ENCODE measurements at places on chromosomes 2 and 18.

DNA sequence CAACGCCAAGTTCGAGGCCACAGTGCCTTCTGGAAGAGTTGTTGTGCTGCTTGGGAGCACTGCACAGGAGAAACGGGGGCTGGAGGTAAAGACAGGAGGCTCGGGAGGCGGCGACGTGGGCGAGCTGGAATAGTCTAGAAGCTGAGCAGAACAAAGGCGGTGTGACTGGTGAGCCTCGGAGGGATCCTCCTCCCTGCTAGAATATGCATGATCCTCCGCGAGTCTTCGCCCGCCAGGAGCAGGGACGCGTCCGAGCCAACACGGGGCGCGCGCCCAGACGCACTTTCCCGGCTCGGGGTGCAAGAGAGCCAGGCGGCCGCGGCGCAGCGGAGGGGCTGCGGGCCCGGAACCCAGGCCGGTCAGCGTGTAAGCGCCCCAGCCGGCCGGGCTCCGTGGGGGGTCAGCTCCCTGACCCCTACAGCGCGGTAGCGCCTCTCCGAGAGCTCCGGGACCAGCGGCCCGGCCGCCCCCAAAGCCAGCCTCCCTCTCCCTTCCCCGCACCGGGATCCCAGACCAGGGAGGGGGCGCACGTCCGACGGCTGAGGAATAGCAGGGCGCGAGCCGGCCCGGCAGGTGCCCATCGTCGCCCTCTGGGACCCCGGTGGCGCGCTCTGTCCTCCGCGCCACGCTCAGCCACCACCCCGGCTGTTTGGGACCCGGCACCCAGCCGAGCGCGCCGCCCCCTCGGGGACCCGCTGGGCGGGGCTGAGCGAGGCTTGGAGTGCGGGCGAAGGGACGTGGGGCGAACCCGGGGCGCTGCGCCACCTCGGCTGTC, 62.5 kb downstream of the GNAL start:
- DNase-seq = no peak

DNA sequence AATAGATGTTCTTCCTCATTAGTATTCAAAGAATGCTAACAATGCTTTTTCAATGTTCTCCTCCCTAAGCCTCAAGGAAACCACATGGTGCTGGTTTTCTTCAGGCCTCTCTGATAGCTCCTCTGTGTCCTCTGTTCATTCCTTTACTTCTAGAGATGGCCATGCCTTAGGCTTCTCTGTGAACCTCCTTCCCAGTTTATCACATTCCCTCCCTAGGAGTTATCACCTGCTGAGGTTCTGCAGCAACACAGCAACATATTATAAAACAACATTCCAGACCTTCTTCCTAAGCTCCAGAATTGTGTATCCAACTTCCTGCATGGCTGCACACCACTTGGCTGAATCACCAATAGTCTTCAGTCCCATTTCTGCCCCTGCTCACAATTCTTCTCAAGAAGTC, 325.5 kb downstream of the IRS1 start:
- no peak for DNase-seq

GRCh38 chr18:57780706-57781347, 22.3 kb downstream of the ATP8B1 start:
- DNase-seq = no peak

DNA sequence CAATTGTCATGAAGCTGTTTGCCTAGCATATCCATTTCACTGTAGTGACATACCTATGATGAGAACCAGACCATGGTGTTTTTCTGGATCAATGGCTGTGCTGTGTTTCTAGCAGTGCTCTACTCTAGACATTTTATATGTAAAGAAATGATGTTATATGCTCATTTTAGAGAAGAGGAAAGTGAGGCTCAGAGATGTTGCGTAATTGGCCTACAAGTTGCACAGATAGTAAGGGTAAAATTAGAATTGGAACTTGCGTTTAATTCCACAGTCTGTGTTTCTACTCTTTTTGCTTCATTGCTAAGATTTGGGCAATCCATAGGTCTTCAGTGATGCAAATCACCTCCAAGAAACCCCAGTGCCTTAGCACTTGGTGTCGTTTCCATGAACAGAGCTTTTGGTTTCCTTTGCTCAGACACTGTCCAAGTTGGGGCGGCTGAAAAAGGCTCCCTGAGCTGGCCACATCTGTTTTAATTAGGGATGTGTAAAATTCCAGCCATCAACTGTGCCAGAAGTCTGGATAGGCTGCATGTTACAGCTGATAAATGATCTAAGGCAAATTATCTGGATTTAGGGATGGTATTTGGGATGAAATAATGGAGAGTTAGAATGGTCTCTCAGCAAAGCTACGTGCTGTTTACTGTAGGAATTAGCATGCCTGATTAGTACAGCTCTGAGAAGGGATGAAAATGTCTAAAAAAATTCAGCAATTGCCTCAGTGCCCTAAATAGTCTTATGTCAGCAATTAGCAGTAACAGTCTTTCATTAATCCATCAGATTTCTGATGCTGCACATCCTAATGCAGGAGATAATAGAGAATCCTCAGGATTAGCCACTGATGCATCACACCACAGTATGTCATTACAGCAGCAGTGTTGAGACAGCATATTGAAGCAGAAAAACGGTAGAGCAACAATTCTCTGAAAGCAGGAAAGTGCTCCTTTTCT, 65.3 kb downstream of the PTPRM start:
- no peak for DNase-seq

- no peak for DNase-seq
These were observed 1.0 kb downstream of the PSTPIP2 start for GRCh38 chr18:46070815-46071652.

- DNase-seq = no peak
These were observed 18.9 kb upstream of the MAL start for GRCh38 chr2:95006588-95006987.

DNA sequence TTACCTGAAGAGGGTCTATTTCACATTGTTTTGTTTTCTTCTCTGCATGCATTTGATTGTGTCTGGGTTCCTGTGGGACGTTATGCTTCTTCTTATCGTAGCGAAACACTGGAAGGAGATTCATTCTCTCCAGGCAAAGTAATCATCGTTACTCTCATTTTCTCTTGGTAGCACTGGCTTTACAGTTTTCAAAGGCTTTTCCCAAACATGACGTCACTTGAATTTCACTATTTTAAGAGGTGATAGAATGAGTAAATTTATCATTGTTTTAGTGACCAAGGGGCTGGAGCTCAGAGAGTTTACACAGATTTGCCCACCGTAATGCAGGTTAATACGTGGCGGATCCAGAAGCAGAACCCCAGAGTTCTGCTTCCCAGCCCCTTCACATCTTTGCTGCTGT, 391.4 kb downstream of the DCDC2C start:
- no peak for DNase-seq

DNA sequence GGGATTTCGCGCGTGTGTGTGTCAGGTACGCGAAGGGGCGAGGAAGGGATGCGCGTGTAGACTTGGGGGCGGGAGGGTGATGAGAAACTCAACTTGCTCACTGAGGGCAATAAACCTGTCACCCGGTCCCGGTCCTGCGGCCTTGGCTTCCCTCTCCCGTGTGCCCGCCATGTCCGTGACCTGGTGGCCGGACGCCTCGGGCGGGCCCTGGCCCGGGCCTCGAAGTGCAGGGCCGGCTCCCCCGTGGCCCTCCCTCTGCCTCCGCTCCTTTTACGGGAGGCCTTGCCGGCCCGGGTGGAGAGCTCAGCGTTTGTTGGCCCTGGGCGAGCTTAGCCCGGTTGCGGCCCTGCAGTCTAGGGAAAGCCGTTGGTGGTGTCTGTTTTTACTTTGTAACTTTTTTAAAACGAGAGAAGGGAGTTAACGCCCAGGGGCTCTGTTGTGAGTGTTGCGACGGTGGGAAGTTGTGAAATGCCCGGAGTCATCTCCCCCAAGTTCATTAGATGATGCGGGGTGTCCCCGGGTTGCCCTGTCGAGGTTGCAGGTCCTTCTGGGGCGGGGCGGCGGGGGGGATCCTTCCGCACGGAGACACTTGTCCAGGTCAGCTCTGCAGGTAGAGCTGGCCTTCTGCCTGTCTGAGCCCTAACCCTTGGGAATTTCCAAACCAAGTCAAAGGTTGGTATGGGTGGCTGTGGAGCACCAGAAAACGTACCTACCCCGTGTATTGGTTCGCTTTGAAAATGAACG, 883 bp downstream of the SMCHD1 start:
- DNase-seq = no peak

DNA sequence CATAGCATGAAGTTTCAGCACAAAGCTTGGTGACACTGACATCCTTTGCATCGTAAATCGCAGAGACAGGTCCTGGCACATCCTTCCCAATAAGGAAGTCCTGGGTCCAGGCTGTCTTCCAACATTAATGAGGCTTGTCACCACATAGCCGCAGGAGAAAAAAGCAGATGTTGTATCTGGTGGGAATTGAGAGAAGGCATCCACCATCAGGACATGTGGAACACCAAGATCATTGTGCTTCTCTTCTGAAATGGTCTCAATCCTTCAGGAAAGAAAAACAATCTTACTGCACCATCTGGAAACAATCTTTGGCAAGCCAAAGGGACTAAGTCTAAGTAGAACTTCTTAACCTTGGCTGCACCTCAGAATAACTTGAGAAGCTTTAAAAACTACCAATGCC, 119.0 kb upstream of the ARHGAP28 start:
- no peak for DNase-seq

GRCh38 chr2:85185431-85185940, 52.3 kb downstream of the TCF7L1 start:
- no peak for DNase-seq

DNA sequence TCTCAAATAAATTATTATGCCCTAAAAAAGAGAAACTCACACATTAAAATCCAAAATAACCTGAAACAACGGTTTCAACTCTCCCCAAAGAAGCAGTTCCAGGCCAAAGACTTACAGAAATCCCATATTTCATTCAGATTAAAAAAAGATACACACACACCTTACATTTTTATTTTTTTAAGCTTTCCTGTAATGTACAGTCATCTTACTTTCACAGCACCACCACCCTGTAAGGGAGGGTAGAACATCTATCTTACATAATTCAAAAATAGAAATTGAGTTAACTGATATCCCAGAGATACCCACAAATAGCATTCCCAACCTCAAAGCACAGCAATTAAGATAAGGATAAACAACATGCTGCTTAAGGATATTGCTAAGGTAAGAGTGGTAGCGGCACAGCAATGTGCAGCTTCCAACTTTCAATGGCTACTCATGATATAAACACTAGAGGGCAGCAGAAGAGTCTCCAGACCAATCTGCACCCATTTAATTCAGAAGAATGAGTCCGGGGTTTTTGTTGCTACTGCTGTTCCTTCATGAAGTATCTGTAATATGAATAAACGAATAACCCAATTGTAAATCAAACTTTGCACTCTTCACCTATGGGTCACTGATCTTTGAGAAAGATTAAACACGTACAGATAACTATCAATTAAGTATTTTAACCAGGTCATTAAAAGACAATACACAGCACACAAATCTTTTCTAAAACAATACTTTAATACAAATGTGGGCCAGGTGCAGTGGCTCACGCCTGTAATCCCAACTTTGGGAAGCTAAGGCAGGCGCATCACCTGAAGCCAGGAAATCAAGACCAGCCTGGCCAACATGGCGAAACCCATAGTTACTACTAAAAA, 11.3 kb downstream of the GFPT1 start:
- no peak for DNase-seq

- no peak for DNase-seq
These were observed 61.0 kb downstream of the C2orf76 start for GRCh38 chr2:119305497-119306195.

- DNase-seq = no peak
These were observed 727 bp upstream of the TTLL4 start for GRCh38 chr2:218709908-218710307.

GRCh38 chr18:6159426-6159825, 255.3 kb downstream of the L3MBTL4 start:
- DNase-seq = no peak

DNA sequence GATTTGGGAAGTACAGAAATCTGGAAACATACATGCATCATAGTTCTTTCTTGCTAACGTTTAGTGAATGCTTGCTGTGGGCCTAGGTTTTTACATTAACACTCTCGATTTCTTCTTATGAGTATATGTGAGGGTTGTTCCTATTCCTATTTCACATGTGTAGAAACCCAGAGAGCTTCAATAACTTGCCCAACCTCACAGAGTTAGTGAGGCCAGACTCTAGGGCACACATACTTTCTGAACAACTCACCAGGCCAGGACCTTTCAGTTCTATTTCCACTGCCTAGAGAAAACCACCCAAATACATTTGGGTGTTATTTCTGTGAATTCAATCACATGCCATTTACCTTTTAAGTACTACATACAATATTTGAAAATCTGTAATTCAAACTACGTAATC, 8.2 kb upstream of the KCTD1 start:
- DNase-seq = no peak

GRCh38 chr2:8803658-8804379, 33.6 kb downstream of the KIDINS220 start:
- no peak for DNase-seq

GRCh38 chr2:1730015-1730927, 14.0 kb downstream of the PXDN start:
- DNase-seq = no peak

- DNase-seq = no peak
These were observed 164.6 kb downstream of the TMEM247 start for GRCh38 chr2:46643951-46644350.

DNA sequence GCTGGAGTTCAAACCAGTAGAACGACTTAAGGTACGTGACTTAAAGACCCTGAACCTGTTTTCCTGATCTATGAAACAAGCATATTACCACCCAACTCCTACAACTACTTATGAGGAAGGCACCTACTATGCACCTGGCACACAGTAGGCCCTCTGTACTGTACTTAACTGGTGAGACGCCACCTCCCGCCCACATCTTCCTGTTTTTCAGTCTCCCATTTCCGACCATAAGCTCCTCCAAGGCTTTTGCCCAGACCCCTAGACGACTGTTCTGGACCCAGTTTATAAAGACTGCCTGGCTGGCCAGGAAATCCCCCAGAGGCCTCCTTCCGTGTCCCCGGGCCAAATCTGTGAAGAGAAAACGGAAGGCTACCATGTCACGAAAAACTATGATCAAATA, 1.5 kb downstream of the GALNT14 start:
- DNase-seq = no peak

DNA sequence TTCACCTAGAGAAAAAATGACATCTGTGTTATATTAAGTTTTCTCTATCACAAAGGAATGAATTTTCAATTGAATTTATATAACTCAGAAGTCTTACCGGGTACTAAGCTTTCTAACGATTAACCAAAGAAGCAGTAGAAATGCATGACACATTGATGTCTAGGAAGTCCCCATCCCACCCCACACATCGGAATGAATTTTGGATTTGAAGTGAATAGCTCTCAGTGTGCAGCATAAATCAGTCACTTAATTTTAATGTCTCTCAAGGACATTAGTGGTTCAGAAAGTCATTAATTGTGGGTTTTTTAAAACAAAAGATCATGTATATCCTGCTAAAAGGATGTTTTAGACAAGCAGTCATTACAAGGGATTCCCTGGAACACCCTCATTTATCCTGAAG, 141.4 kb upstream of the PIEZO2 start:
- no peak for DNase-seq

GRCh38 chr2:110655701-110656100, 22.2 kb downstream of the BUB1 start:
- no peak for DNase-seq

DNA sequence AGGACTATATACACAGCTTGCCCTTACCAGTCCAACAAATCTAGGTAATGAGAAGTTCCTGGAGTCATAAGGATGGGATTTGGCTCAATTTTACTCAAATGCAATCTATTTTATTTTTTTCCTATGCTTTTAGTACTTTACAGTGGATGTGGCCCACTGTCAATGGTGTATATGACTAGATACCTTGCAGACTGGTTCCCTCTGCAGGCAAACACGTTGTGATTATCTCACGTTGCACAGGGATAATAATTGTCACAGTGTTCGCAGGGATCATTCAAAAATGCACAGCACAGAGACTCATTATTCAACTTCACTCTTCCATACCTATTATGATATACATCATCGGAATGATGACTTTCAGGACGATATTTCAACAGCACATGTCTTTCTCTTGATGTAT, 359.7 kb downstream of the MBD2 start:
- DNase-seq = no peak
